ENCODE measurements at places on chromosomes 5 and 9.

- DNase-seq = no peak
Measured at GRCh38 chr9:124834591-124834990, 18.7 kb upstream of the WDR38 start.

GRCh38 chr9:14198841-14199455 is 115.0 kb downstream of the NFIB start:
- no peak for DNase-seq

DNA sequence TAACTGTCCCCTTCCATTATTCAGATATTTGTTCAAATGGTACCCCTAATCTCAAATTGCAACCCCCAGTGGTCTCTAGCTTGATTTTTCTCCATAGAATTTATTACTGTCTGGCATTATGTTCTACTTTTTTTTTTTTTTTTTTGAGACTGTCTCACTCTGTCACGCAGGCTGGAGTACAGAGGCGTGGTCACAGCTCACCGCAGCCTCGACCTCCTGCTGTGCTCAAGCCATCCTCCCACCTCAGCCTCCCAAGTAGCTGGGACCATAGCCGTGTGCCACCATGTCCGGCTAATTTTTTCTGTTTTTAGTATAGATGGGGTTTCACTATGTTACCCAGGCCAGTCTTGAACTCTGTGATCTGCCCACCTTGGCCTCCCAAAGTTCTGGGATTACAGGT is 2.0 kb upstream of the REEP5 start:
- DNase-seq = no peak

DNA sequence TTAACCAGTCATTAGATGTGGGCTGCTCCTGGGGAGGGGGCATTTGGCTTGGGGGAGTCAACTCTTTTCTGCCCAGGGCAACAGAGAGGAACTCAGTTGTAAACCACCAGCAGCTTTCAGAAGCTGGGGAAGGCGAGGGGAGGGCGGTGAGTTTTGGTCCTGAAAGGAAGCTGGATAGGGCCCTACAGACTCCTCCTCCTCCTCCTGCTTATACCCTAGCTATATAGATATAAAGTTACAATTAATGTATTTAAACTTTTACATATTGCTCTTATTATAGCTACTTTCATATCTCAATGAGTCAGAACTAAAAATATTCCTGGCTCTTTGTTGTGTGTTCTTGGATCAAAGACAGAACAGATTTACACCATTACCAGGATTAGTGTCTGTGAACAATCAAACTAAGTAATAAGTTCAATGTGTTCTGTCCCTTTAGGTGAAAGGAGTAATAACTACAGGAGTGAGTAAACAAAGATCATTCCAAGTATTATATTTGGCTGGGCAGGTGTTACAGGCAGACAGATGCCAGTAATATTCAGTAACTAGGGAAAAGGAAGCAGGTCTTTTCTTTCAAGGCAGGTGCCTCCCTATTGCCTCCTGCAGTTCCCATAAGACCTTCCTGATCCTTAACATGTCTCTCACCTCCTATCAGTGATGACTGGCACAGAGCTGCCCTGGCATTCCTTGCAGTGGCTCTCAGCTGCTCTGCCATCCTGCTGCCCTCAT is 20.5 kb upstream of the VPS13A start:
- DNase-seq = no peak

DNA sequence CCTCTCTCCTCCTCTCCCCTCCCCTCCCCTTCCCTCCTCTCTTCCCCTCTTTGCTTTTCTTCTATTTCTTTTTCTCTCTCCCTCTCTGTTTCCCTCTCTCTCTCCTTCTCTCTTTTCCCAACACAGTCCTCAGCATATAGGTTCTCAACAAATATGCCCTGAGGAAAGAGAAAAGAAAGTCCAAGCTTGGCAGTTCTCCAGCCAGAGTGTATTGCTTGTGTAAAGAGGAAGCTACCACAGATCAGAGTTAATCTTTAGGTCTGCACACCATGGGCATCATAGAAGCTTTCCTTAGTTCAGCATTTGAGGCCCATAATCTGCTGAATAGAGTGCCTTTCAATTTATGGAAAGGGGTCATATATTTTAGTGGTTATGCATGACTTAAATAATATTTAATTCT is 382.8 kb upstream of the WWC1 start:
- no peak for DNase-seq

DNA sequence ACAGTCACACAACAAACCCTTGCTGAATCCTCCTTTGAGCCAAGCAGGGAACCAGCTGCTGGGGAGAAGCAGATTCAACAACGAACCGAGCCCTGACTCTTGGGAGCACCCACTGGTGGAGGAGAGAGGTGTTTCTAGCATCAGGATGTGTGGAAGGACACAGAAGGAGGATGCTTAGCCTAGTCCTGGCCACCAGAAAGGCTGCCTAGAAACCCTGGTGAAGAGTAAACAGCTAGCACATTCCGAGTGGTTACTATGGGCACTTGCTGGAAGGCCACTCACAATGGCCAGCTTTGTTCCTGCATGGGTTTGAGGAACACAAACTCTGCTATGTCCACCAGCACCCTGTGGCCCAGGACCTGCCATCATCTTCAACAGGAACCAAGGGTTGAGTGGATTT is 1.8 kb downstream of the TIFAB start:
- no peak for DNase-seq

DNA sequence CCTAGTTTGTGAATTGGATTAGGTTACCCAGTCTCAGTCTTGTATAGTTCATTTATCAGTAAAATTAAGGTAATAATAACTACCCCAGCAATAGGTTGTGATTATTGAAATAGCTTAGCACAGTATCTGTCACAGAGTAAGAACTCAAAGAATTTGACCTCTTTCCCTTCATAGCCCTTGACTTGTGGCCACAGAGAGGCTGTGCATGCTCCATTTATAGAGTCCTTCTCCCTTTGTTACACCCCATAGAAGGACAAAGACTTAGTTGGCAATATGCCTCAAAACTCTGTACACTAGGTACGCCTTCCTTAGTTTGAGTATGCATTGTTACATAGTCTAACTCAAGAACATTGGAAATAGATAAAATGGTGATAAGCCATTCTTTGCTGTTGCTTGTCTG is 257.2 kb downstream of the KCTD16 start:
- no peak for DNase-seq

- DNase-seq = no peak
Measured at GRCh38 chr9:86246752-86247161, 12.7 kb downstream of the C9orf153 start.

- DNase-seq = no peak
Measured at GRCh38 chr5:103391659-103392058, 133.1 kb downstream of the MACIR start.

DNA sequence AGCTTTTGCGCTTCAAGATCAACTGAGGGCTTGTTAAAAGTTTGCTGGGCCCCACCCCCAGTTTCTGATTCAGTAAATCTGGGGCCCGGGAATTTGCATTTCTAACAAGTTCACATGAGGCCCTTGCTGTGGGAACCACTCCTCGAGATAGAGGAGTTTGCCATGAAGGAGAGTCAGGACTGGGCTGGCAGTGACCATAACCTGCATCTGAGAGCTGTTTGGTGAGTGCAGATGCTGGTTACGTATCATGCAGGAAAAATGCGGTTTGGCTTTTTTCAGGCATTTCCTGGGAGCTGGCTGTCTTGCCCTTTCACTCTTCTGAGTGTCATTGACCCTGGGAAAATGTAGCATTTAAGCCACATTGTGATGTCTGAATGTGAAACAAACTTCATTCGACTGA is 9.4 kb upstream of the ANGPTL2 start:
- no peak for DNase-seq

- DNase-seq = no peak
Measured at GRCh38 chr9:801399-802071, 40.0 kb upstream of the DMRT1 start.

- no peak for DNase-seq
Measured at GRCh38 chr9:114281473-114282103, 41.3 kb upstream of the ORM1 start.

DNA sequence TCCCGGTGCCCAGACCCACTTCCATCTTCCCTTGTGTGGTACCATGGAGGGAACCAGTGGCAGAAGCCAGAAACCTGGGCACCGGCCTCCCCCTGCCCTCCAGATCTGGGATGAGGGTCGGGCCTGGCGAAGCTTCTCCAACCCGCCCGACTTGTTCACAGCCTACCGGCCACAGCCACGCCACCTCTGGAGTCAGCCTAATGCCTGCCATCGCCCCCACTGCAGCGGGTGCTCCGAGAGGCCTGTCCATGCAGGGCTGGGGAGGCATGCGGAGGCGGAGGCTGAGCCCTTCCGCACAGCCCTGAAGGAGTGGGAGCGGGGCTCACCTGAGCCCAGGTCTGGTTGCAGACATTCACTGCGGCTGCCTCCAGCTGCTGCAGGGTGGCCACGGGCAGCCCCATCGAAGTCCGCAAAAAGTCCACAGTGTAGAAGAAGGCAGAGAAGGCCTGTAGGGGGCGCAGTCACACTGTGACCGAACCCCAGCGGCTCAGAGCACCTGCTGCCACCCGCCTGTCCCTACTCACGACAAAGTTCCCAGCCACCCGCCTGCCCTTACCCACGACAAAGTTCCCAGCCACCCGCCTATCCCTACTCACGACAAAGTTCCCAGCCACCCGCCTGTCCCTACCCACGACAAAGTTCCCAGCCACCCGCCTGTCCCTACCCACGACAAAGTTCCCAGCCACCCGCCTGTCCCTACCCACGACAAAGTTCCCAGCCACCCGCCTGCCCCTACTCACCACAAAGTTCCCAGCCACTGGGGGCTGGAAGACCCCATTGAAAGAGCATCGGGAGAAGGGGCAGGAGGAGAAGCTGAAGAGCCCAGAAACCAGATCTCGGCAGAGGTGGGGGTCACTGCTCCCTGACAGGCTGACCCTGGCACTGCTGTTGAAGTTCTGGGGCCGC is 3.8 kb upstream of the NPDC1 start:
- peak; percentile 38 for DNase-seq

DNA sequence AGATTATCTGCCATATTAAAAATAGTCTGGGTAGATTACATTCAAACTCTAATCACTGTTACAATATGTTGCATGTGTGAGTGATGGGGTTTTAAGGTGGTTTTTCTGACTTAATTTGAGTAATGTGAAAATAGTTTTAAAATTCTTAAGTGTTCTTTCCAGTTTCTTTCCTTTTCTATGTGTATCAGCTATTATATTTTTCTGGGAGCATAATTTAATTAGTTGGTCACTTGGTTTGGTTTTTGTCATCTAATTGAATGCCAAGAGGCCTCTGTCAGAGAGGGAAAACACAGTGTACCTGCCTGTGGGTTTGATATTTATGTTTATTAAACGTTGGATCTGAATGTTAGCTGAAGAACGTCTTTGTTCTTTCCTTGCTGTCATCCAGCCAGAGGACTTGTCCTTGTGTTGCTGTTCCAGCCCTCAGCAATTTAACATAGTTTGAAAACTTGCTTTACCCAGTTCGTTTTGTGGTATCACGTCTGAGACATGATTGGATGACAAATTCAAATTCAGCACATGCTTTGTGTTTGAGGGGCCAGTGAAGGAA is 19.5 kb downstream of the OTULIN start:
- no peak for DNase-seq

DNA sequence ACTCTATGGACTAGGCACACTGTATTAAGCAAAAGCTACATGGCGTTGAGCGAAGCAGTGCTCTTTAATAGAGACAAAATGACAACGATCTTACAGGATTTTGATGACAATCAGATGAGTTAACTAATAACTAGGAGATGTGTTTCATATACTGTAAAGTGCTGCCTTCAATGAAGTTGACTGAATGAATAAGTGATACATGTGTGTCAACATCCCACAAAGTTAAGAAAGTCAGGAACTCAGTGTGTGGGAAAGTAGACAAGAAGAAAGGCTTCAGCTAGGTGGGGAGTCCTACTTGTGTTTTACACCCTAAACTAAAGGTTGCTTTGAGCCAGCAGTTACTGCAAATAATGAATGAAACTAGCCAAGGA is 79.6 kb downstream of the PAPPA start:
- DNase-seq = no peak

GRCh38 chr9:102497709-102498108 is 497.4 kb upstream of the CYLC2 start:
- DNase-seq = no peak

DNA sequence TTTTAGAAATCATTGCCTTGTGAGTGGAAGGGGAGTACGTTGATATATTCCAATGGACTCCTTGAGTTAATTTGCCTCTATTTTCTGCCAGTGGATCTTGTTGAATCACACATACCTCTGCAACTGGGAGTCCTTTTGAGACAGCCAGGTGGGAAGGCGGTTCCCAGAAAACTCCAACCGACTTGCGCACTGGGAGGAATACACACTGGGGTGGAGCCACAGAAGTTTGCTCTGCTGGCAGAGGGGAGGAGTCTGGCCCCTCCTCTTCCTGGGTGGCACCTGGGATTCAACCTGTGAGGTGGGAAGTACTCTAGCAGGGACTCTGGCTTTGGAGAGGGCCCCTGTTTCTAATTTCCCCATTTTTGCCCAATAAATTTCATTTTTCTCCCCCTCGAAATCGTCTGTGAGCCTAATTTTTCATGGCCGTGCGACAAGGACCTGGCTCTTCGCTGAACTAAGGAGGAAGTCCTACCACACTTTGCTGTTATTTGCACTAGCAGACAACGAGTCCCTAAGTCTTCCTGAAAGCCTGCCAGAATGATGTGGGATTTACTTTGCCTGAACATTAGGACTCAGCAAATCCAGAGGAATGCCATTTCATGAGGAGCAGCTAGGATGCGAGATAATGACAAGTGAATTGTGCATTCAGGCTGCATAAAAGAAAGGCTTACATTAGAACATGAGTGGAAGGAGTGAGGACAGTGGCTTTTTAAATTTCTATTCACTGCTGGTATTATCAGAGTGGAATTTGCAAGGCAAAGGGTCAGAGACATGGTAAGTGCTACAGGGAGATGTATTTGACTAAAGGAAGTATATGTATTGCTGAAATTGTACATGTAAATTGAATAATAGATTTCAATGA is 67.2 kb downstream of the PRLR start:
- no peak for DNase-seq

DNA sequence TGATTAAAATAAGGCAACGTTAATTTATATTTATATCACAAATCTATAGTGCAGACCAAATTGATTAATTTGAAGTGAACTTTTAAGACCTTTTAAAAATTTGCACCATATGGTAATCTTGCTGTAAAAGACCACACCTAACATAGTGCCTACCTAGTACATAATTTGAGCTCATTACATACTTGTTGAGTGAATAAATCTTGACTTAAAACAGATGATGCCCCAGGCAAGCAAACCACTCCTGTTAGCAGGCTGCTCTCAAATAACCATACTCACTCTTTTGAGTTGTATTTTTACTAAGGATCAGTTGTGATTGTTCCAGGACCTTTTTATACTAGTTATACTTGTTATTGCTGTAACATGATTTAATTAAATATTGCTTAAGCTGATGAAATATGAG is 27.2 kb downstream of the CMYA5 start:
- no peak for DNase-seq

GRCh38 chr9:38337181-38337580 is 55.3 kb upstream of the ALDH1B1 start:
- DNase-seq = no peak

- DNase-seq = no peak
Measured at GRCh38 chr5:133458435-133458834, 153.9 kb downstream of the FSTL4 start.

GRCh38 chr5:64165500-64166200 is at the start of gene RNF180:
RNF180 (plus strand) TSS chr5:64165843; CDS start chr5:64200808, 34,965 bp downstream.
- no peak for DNase-seq

DNA sequence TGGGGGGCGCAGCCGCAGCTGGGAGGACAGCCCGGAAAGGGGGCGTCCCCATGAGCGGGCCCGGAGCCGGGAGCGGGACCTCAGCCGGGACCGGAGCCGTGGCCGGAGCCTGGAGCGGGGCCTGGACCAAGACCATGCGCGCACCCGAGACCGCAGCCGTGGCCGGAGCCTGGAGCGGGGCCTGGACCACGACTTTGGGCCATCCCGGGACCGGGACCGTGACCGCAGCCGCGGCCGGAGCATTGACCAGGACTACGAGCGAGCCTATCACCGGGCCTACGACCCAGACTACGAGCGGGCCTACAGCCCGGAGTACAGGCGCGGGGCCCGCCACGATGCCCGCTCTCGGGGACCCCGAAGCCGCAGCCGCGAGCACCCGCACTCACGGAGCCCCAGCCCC is 47.0 kb downstream of the TJP2 start:
- no peak for DNase-seq

Measured in inflammatory macrophage treated with lipopolysaccharide for 4 hours (primary cell).